Stimulated activated CD4-positive, alpha-beta T cell treated with anti-CD3 and anti-CD28 coated beads, Interleukin-1b, Interleukin-23, amount 100 ng/mL, for 1 hour (primary cell): ENCODE measurements at places on chromosomes 6 and 20.

GRCh38 chr6:167647306-167647705 lies 179.4 kb upstream of the AFDN start:
- DNase-seq, result no peak

GRCh38 chr6:24864343-24864742 lies 65.6 kb upstream of the ARMH2 start:
- no peak for DNase-seq

DNA sequence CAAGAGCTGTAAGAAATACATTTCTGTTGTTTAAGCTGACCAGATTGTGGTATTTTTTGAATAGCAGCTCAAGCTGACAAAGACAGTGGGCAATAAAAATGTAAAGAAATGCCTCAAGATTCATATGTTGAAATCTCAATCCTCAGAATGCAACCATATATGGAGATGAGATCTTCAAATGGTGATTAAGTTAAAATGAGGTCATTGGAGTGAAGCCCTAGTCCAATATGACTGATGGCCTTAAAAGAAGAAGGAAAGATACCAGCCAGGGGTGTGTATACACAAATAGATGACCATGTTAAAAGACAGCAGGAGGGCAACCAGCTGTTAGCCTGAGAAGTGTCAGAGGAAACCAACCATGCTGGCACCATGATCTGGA lies 7.1 kb upstream of the DDO start:
- DNase-seq, result no peak

- no peak for DNase-seq
These were observed 3.0 kb upstream of the UQCC2 start for GRCh38 chr6:33714385-33715040.

DNA sequence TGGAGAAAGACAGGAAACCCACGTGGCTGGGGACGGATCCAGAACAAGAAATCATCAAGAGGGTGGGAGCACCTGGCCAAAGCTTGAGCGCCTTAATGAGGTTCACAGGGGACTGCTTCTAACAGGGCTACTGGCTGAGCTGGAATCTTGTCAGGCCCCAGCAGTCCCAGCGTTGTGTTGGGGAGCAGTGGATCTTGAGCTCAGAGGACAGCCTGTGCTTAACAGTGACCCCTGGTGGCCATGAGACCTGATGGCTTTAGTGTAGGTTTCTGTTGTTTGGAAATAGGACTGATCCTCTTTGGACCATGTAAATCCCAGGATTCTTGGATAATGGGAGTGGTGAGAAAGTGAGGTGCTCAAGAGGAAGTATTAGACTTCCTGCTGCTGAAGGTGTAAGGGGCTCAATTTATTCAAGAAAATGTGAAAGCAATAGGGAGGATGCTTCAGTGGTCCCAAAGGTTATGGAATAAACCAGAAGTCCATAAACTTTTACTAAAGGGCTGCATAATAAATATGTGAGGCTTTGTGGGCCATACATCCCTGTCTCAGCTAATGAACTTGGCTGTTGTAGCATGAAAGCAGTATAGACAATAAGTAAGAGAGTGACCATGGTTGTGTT lies 216.2 kb downstream of the NFATC2 start:
- no peak for DNase-seq

- no peak for DNase-seq
These were observed 66.9 kb upstream of the KCNK16 start for GRCh38 chr6:39389484-39389767.

- DNase-seq, result no peak
These were observed 7.7 kb downstream of the LRP11 start for GRCh38 chr6:149856256-149856994.

GRCh38 chr6:136365776-136366354 lies 76.2 kb upstream of the BCLAF1 start:
- DNase-seq, result no peak

- no peak for DNase-seq
These were observed 478.0 kb downstream of the MMUT start for GRCh38 chr6:48985025-48985424.

GRCh38 chr6:13629459-13630116 lies 14.5 kb downstream of the NOL7 start:
- DNase-seq, result no peak

- DNase-seq, result no peak
These were observed 137.0 kb upstream of the HEY2 start for GRCh38 chr6:125612345-125612846.

- no peak for DNase-seq
These were observed 89.7 kb downstream of the CD40 start for GRCh38 chr20:46207793-46208192.

DNA sequence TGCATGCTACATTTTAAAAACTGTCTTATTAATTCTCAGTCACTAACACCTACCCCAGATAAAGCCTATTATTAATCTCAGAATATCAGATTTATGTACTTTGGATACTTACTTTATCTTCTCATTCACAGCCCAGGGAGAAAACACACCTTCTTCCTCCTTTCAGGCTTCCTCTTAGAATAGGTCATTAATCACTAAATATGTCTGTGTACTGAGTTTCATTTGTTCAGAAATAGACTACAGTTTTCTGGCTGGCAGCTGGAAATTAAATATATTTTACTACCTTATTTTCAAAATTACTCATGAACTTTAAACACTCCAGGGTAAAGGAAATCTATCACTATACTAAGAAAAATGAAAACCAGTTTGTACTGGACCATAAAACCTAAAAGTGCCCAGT lies 147.7 kb upstream of the DST start:
- no peak for DNase-seq

DNA sequence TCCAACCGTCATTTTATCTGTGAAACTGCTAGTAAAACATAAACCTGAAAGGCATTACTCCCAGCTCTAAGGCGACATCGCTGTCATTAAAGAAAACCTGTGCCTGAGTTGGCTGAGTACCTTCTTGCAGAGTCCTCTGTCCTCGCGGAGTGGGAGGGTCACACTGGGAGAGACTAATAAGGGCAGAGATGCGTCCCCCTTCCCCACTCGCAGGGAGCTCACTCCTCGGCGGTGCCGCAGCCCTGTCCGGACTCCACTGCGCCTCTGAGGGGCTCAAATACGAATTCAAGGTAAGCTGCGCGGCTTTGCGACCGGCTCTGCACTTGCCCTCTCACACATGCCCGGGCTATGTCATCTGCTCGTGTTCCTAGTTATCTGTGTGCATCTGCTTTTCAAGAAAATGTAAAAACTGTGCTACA lies at the start of gene COL19A1:
COL19A1 (plus strand) TSS at position 206 of the 419 bp plus-strand sequence. CDS start 13,012 bp downstream, outside the sequence.
- DNase-seq, result peak; percentile 5

DNA sequence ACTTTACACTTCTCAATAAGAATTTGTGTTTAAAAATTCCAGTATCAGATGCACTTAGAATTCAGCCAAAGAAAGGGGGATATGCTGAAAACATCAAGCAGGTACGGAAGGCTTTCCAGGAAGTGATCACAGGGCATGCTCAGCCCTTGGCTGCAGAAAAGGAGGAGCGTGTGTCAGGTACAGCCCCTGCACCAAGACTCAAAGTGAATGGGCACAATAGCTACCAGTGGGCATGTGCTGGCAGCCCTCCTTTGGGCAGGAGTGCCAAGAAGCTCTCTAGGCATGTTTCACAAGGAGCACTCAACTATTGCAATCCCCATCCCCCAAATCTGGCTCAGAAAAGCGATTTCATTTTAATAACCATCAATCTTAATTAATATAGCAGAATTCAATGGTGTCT lies 298.8 kb downstream of the GMDS start:
- no peak for DNase-seq

DNA sequence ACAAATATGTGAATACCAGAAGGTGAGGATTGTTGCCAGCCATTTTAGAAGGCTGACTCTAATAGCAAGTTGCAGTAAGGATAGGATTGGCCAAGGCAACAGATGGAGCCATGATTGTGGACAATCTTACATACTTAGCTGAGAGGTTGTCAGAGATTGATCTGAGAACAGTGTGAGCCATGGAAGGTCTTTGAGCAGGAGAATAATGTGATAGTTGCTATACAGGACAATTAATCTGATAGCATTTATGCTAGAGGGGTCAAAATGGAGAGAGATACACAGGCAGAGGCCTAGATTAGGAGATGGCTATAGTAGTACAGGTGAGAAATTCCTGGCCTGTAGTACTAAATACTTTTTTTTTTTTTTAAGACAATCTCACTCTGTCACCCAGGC lies 23.8 kb downstream of the PPARD start:
- no peak for DNase-seq

DNA sequence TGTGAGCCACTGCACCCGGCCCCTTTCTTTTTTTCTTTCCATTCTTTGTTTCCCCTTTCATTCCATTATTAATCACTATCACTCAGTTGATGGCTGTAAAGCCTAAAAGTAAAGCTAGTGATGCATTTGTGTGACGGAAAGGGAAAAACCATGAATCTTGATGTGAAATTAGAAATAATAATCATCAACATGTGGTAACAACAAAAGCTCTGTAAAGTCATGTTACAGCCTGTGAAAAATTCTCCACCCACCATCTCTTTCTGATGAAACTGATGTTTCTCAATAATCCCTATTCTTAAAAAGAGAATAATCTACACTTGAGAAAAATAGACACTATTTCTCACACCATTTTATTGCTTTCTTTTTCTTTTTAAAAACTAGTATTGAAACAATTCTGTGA lies 80.0 kb downstream of the CRYBG1 start:
- no peak for DNase-seq

DNA sequence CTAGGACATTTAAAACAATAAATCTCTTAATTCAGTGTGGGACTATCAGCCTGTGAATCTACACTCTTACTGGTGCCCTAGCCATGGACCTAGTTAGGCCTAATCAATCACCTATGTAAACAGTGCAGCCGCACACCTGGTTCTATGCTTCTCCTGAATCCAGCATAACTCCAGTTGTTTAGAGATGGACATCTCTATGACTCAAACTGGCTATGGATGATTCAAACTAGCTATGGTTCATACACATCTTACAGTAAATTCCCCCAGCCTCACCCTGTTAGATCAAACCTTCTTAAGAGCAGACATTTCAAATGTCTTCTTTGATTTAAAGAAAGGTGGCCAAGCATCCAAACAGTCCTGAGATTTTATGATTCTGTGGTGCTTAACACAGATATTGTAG lies 34.7 kb downstream of the SLC35B3 start:
- DNase-seq, result no peak

DNA sequence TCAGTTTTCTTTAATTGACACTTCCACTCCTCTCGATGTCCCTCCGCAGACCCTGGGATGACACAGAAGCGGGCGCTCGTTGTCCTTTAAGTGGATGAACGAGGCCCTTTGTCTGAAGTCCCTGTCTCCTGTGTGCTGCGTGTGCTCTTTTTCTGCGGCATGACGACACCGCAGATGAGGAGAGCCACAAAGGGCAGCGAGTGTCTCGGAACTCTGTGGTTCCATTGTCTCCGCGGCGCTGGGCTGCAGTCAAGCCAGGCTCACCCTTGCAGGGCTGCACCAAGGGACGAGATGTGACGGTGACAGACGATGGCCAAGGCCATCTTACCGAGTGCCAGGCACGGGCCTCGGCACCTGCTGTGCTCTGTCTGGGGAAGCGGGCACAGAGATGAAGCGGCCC lies 10.6 kb downstream of the PRR18 start:
- DNase-seq, result no peak

DNA sequence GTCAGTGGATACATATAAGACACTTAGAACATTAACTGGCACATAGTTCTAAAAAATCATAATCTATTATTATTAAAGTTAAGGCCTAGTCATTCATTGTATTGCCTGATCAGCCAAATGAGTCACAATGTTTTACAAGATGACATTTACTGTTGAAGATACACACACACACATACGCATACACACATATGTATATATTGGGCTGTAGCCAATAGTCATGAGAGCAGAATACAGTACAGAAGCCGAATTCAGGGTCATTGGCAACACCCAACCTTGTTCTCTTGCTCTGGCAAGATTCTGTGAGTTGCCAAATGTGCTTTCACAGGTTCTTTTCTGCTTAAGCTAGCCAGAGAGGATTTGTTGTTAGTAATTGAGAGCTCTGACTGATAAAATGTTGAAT lies 922.8 kb upstream of the MAP3K7 start:
- no peak for DNase-seq

- DNase-seq, result no peak
These were observed 82.3 kb upstream of the SHLD1 start for GRCh38 chr20:5667705-5668528.

DNA sequence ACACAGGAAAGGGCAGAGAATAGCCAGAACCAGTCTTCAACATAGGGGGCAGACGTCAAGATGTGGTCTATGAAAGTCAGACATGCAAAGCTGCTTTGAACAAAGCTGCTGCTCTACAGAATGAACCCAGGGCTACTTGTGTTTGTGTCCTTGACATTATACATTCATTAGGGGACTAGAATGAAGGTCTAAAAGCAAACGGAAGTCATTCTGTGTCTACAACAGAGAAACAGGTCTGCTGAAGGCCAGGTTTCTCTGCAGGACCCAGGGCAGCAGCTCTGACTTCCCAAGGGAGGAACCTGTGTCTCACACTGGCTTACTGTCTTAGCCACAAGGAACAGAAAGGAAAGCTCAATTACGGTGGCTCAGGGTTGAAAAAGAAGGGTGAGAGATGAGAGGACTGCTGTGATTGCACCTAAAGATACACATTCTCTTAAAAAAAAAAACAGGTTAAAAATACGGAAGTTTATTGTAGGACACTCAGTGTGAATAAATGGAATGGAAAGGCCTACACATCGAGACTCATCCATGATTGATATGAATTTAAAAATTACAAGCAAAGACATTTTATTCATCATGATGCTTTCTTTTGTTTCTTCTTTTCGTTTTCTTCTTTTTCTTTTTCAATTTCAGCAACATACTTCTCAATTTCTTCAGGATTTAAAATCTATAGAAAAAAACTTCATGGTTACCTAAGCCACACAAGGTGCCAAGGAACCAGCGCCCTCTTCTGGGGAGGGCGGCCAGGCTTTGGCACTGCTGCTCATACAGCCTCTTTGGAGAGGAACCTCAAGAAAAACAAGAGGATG lies 6.7 kb downstream of the PSMA7 start:
- no peak for DNase-seq

DNA sequence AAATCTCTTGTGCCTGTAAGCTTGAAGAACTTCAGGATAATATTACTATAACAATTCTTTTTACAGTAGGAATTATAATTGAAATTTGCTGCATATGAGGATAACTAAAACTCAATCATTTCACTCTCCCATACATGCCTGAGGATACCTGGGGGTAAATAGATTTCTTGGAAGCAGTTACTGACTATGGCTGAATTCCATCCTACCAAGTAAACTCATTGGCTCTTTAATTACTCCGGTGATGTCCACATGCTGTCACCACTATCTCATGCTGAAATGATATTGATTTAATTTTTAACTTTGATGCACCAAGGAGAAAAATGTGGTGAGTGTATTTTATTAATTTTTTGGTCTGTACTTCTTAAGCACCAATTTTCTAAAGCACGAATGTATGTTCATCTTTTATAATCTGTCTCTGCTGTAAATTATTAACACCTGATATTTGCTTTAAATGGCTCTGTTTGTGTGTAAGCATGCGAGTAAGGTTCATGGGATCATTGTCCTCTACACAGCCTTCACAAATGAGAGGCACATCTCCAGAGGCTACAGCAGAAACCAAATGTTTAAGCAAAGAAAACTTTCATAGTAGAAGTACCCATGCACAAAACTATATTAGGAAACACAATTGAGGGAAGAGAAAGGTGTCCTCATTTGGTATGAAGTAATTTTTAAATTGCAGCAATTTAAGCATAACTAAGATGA lies 164.2 kb upstream of the POU3F2 start:
- DNase-seq, result no peak

- no peak for DNase-seq
These were observed 102.1 kb downstream of the PRDM1 start for GRCh38 chr6:106188104-106188794.

GRCh38 chr20:50320901-50321796 lies 130.5 kb downstream of the CEBPB start:
- DNase-seq, result no peak

- DNase-seq, result no peak
These were observed 333.6 kb downstream of the BTBD9 start for GRCh38 chr6:38305995-38306681.
